ENCODE measurements at places on chromosomes 12 and 14.

DNA sequence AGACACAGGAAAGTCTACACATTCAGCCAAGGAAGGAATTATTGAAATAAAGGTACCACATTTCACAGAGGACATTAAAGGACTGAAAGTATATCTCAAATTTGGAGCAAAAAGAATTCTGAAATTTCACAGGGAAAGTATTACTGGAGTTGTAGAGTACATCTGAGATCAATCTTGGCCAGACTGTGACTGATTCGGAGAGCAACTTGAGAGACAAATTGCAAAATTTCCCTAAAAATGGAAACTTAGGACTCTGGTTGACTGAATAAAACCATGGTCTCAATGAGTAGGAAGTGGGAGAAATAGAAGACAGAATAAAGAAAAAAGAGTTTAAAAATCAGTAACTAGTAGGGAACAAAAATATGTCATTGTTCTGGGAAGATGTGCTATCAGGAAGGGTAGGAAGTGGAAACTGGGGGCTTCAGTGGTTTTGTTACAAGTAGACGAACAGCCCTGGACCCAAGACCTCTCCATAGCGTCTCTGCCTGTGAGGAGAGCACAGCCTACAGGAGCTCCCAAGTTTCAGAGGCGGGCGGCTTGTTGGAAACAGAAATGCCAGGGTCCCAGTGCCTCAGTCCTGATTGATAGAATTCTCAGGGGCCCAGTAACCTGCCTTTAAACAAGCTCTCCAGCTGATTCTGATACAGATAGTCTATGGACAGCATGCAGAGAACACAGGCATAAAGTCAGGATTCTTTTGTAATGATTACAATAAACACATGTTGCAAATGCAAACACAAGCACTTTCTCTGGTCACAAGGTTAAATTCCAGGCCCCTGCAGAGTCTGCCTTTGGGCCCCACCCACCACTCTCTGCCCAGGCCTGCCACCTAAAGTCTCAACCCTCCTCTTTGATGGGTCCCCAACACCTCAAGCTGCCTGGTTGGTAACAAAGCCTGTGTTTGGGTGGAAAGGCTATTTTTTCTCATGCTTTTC lies 63.1 kb downstream of the BBS10 start:
- DNase-seq = peak; percentile 78

- DNase-seq = no peak
Observed at GRCh38 chr12:11861155-11861863, 209.4 kb upstream of the BCL2L14 start.

DNA sequence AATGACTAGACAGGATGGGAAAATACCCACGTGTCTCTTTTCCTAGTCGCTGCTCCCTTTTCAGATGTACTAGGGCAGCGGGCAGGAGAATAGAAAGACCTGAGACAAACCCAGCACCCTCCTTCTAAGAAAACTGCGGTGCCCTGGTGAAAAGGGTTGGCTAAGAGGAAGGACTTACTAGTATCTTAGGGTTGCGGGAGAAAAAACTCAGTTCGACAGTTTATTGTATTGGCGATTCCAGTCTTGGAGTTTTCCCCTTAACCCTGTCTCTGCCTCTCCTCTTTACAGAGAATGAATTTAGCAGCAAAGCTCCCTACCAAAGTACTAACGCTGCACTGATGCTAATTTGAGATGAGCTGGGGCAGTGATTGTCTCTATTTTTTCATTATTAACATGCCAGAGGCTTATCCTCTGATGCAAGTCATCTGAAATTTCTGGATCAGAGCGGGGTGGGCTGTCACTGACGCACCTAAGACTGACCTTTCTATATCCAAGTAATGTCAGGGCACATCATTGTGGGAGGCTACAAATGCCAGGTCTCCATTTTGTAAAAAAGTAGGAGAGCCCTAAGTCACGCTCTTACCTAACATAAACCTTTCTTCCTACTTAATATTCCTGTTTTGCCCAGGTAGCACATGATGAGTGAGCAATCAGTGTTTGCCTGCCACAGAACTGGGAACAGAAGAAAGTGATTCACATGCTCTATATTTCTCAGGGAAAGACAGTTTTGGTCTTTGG lies 916 bp upstream of the PAWR start:
- DNase-seq = peak; percentile 55

- DNase-seq = peak; percentile 13
Observed at GRCh38 chr12:81022531-81022930, 55.3 kb upstream of the ACSS3 start.

DNA sequence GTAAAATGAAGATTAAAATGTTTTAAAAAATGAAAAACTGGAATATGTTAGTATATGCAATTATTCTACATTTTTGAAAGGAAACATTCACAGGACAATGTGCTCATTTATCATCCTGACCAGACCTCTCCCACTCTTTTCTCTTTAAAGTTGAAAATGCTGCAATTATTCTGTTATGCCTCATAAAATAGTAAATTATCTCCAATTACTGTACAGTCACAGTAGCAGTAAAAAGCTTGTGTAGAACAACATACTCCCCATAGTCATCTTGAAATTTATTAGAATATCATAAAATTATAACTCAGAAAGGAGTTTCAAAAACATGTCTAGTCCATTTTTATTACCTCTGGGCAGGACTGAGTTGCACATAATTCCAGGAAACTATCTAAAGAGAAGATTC lies 250.3 kb downstream of the SYT1 start:
- no peak for DNase-seq

DNA sequence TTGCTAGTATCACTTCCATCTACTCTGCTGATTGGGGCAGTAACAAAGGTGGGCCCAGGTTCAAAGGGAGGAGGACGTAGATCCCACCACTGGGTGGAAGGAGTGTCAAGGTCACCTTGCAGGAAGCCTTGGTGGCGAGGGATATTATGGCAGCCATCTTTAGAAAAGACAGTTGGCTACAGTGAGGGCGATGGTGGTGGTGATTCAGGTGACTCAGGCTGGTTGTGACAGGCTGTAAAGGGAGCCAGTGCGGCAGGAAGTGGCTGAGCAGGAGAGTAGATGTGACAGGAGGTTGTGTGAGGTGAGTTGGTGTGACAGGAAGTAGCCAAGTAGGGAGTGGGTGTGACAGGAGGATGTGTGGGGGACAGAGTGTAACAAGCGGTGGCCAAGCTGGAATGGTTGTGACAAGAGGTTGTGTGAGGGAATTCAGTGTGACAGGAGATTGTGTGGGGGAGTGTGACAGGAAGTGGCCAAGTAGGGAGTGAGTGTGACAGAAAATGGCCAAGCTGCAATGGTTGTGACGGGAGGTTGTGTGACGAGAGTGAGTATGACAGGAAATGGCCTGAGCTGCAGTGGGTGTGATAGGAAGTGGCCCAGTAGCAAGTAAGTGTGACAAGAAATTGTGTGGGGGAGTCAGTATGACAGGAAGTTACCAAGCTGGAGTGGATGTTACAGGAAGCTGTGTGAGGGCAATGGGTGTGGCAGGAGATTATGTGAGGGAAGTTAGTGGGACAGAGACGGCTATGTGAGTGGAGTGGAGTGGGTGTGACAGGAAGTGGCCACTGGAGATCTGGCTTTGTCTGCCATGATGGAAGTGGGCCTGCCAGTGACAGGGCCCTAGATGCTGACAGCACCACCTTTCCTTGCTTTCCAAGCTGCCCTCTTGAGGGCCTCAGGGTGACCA lies 136.5 kb upstream of the MYL2 start:
- DNase-seq = no peak
